ENCODE measurements at places on chromosomes 3 and 15.

DNA sequence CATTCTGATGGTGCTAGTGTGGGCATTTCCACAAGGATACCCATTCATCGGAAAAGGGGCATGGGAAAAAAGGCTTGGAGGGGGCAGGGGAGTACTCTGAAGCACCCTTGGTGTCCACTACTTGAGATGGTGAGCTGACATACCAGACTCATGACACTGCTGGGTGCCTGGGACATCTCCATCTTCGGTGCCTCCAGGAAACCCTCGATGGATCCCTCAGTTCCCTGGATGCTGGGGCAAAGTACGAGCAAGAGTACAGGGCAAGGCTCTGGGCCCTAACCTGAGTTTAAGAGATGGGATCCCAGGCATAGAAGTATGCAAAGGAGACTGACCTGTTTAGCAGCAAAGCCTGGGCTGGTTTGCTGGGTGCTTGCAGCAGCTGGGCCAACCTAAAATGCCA lies 5.2 kb upstream of the IP6K1 start:
- DNase-seq: no peak

DNA sequence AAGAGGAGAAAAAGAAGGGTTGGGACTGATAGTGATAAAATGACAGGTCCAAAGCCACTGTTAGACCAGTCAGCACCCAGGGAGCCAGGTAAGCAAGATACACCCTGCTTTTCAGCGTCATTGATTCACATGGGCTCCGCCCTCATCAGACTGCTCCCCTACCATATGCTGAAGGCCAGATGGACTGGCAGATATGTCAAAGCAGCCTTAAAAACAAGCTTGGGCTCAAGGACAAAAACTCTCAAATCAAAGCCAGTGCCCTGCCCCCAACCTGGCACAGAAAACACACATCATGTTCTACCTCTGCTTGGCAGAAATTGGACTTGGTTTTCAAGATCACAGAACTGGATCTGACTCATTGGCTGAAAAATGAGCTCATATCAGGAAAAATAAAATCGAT lies 33.4 kb downstream of the SH3BP5 start:
- DNase-seq: no peak

GRCh38 chr3:156516284-156516683 lies 38.6 kb downstream of the SSR3 start:
- no peak for DNase-seq

DNA sequence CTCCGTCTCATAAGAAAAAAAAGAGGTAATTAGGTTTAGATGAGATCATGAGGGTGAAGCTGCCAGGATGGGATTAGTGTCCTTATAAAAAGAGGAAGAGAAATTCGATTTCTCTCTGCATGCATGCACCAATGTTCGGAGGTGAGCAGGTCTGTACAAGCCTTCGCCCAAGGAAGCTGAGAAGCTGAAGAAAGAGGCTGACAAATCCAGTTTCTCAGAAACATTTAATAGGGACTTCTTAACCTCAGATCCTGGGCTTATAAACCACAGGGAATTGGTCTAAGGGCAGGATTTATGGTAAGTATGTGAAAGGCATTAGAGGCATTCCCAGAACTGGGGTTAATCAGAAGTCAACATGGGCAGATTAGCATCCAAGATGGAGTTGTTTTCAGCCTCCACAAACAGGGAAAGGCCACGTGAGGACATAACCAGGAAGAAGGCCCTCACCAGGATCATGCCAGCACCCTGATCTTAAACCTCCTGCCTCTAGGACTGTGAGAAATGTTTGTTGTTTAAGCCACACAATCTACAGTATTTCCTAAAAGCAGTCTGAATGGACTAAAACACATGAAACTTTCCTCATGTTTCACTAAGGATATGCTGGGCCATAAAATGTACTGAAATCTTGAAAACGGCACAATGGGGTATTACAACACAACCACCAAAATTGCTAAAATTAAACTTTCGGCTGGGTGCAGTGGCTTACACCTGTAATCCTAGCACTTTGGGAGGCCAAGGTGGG lies 11.3 kb downstream of the SHISA5 start:
- no peak for DNase-seq

- DNase-seq: no peak
Observed at GRCh38 chr3:99484871-99485270, 153.5 kb upstream of the COL8A1 start.

DNA sequence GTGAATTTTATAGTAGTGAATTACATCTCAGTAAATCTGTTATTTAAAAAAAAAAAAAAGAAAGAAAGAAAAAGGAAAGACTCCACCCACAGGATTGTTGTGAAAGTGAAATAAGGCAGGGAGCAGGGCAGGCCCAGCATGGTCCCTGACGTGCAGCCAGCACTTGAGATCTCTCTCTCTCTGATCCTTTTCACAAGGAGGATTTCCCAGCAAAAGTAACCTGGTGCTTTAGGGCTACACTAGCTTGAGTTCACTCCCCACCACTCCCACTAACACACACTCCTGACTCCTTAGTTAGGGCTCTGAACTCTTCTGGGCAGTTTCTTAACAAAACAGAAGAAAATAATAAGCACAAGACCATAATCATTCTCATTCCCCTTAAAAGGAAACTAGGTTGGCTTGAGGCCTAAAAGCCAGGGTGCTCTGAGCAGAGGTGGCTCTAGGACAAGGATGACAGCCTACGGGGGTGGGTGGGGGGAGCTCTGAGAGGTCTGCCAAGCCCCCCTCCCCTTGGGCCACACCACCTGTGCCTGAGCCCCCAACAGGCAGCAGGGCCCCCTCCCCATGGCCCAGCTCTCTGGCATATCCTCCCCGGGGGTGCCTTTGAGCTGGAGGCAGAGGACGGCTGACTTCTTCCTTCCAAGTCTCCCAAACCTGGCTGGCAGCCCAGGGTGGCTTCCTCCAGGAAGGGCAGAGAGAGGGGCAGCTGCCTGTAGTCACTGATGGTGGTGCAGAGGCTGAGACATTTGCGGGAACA lies 856 bp downstream of the TMEM40 start:
- no peak for DNase-seq
